ENCODE measurements at places on chromosomes 6 and 20. TPM values are rescaled to one million over a fixed set of nuclear protein-coding genes. Genes with fewer than 3 reads are reported as not detected.

The SLC26A8 gene
- 0.47 TPM for polyA plus RNA-seq

The MUC21 gene
- not detected for polyA plus RNA-seq

- DNase-seq: no peak
Measured at GRCh38 chr6:37648465-37649330, 49.0 kb downstream of the MDGA1 start.

- no peak for DNase-seq
Measured at GRCh38 chr6:33994472-33995308, 151.2 kb downstream of the GRM4 start.
